T-helper 2 cell (primary cell): ENCODE measurements at places on chromosomes 7 and 10.

- no peak for DNase-seq
These were observed 4.4 kb downstream of the MRLN start for GRCh38 chr10:59748834-59749233.

- no peak for DNase-seq
These were observed 39.0 kb downstream of the CABCOCO1 start for GRCh38 chr10:61701706-61702105.

- DNase-seq, result no peak
These were observed 41.4 kb downstream of the LAMB4 start for GRCh38 chr7:108088729-108089128.

DNA sequence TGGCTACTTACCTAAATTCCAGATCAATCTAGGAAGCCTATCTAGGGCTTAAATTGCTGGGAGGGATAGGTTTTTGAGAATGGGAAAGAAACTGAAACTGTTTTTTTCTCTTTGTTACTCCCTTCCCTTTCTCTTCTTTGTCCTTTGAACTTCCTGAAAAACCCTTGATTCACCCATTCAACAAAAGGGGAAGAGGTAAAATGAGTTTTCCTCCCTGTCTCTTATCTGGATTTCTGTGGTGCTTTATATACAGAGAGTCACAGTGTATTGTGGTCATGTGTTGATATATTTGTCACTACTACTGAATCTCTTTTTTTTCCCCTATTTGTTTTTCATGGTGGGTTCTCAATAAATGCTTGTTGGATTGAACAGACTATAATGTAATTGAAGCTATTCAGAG lies 19.8 kb upstream of the NUP205 start:
- DNase-seq, result no peak

DNA sequence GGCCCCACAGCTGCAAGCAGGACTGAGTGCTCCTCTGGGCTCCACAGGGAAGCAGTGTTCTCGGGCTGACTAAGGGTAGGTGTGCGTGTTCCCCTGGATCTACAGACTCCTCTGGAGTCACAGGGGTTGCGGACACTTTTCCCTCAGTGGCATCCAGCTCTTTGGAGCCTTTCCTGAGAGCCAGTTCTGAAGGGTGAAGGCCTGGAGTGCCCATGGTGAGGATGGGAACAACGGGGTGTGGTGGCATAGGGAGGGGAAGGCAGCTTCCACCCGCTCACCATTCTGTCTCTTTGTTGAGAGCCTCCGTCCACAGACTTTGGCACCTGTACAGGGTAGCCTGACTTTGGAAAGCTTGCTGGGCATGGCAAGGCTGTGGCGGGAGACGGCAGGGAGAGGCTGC lies 104.1 kb upstream of the PCBD1 start:
- DNase-seq, result no peak

GRCh38 chr7:142714375-142714774 lies 34.9 kb upstream of the PRSS1 start:
- no peak for DNase-seq

- DNase-seq, result no peak
These were observed 15.0 kb downstream of the CXCL12 start for GRCh38 chr10:44369854-44370253.

DNA sequence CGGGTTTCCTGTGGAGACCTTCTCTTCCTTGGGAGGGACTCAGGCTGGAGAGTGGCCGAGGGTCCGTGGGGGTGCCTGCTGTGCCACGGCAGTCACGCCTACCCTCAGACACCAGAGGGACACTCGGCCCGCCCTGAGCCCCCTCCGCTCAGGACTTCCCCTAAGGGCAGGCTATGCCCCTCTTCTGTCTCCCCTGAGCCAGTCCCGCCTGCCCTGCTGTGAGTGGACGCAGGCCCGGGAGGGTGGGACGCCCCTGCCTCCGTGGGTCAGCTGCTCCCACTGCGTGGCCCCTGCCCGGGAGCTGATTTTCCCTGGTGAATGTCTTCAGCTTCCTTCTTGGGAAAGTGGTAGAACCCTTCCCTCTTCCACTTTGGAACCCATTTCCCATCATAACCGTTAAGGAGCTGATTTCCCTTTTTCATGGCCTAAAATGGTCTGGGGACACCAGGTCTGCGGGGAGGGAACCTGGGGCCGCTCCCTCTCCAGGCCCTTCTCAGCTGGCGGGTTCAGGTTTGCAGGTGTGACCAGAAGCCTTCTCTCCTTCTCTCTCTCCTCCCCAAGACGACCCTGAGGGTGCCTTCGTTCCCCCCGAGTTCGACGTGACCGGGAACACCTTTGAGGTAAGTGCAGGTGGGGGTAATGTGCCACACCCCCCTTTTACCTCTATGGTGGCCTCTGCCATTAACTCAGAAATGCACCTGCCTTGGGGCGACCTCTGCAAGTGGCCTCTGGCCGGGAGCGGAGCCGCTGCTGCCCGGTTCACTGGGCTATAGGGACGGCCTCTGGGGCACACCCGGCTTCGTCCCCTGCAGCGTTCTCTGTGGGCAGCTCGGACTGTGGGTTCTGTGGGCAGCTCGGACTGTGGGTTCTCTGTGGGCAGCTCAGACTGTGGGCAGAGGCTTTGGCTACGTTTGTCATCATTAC lies 7.9 kb downstream of the KNDC1 start:
- no peak for DNase-seq
